ENCODE measurements at places on chromosomes 5 and 9. TPM values are rescaled to one million over a fixed set of nuclear protein-coding genes. Genes with fewer than 3 reads are reported as not detected.

The PCDHGB6 gene
- 1.5 TPM for polyA plus RNA-seq

GRCh38 chr9:136954270-136955083 is 2.4 kb downstream of the LCN12 start:
- DNase-seq, result no peak

GRCh38 chr9:77883846-77884771 is 147.5 kb downstream of the GNAQ start:
- DNase-seq, result no peak

GRCh38 chr9:15936306-15936921 is 383.6 kb downstream of the CCDC171 start:
- DNase-seq, result no peak

DNA sequence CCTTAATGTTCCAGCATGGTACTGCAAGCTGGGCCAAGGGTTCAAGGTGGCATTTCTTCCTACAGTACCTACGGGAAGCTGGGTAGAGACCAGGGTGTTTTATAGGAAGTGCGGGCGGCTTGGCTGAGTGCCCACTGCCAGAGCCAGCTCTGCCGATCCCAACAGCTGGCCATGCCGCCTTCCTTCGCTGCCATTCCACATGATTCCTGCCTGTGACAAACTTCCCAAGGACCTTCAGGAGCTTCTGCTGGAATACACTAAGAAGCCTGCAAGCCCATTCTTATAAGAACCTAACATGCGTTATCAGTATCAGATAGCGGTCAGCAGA is 22.0 kb downstream of the MYO10 start:
- DNase-seq, result no peak

- peak; percentile 18 for DNase-seq
Observed at GRCh38 chr9:20558566-20559016, 63.7 kb downstream of the MLLT3 start.
